ENCODE measurements at places on chromosomes 12 and 14.

DNA sequence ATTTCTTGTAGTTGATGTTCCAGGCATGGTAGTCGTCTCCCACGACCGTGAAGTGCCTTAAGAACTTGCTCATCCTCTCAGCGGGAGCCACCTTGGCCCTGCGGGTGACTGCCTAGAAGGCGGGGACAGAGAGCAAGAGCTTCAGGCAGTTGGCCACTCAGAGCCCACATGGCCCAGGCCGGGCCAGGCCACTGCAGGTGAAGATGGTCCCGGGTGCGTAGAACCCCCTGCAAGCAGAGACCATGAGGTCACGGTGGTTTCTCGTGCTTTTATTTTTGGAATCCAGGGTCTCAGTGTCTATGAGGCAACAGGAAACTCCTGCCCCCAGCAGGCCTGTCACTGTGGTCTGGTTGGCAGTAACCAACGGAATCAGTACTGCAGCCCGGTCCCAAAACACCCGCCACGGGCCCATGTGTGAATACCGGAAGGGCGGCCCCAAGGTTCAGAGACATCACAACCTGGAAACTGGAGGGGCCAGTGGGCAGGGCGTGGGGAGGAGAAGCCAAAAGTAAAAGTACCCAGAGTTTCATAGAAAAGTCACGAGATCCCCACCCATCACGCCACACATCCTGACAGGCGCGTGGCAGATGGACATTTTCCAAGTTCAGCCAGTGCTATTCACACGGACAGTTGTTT, 27.5 kb downstream of the HVCN1 start:
- H3K27ac ChIP-seq: no peak overlapping the region
- no peak overlapping the region for H3K4me3 ChIP-seq
- DNase-seq: no peak
- peaks cover 7% of the 10 kb centered on the region for H3K4me1 ChIP-seq
- peaks cover 3% of the 10 kb centered on the region for H3K27me3 ChIP-seq

DNA sequence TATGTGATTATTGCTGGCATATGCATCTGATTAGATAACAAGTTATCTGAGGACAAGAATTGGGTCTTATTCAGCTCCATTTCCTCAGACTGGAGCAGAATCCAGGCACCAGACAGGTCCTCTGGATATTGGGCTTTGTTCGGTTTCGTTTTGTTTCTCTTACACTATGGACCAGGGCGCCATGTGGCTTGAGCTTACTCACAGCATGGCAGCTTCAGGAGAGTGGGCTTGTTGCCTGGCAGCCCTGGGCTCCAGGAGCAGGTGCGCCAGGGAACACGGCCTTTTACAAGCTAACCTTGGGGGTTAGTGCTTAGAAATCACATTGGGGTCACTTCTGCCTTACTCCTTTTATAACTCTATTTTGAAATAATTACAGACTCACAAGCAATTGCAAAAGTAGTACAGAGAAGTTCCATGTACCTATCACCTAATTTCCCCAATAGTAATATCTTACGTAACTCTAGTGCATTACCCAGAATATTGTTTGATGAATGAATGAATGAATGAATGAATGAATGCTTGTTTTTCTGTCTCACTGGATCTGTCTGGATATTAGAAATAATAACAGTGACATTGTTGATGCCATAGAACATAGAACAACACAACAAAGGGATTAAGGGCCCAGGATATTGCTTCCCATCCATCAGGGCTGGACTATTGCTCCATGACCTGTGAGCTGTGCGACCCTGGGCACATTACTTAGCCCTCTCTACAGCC, 39.0 kb downstream of the CMKLR1 start:
- H3K4me1 ChIP-seq: peaks cover 38% of the 10 kb centered on the region
- no peak overlapping the region for H3K4me3 ChIP-seq
- H3K36me3 ChIP-seq: no peaks in the 10 kb centered on the region
- H3K27ac ChIP-seq: no peak overlapping the region

DNA sequence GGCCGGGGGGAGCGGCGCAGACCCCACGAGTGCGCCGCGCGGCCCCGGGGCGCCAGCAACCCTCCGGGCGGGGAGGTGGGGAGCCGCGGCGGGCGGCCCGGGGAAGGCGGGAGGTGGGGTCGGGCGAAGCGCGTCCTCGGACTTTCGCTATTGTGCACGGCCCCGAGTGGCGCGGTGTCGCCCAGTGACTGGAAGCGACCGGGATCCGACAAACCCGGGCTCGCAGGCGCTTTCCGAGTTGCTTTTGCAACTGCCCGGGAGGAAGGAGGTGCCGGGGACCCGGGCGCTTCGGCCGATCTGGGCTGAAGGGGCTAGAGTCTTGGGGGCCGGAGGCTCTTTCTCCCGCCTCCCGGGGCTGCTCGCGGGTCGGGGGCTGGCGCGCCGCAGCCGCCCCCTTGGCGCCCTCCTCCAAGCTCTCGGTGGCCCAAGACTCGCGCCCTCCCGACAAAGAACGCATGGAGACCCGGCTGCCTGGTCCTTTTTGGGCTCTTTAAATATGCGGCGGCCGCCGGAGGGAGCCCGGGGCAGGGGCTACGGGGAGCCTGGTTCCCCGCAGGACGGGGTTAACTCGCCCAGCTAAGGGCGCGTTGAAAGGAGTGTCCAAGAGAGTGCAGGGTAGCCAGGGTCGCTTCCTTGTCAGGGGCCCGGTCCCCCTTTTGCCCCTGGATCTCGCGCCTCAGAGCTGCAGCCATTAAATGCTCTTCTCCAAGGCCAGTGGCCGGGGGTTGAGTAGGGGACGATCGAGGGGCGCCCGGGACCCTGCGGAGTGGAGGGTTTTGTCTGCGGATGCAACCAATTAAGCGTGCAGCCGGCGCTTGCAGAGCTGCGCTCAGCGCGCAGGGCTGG, 1.4 kb downstream of the HMGA2 start:
- H3K4me1 ChIP-seq: peaks cover 35% of the 10 kb centered on the region
- H3K27ac ChIP-seq: no peak overlapping the region
- peak; percentile 60 for DNase-seq
- H3K4me3 ChIP-seq: peak overlapping the region; percentile 95

DNA sequence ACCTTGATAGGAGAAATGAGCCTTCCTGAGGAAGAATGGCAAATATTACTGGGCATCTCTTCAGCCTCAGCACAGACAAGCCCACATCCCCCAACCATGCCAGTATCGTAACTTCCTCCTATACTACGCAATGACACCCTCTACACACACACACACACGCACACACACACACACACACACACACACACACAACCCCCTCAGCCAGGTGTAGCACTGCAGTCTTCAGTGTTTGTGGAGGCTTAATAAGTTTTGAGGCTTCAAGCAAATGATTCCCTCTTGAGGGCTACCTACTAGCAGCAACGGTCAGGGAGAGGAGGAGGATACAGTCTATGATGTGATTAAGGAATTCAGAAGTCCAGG, 1.6 kb downstream of the DGKA start:
- H3K36me3 ChIP-seq: peaks cover 3% of the 10 kb centered on the region
- no peak overlapping the region for H3K27ac ChIP-seq
- peaks cover 39% of the 10 kb centered on the region for H3K4me1 ChIP-seq

DNA sequence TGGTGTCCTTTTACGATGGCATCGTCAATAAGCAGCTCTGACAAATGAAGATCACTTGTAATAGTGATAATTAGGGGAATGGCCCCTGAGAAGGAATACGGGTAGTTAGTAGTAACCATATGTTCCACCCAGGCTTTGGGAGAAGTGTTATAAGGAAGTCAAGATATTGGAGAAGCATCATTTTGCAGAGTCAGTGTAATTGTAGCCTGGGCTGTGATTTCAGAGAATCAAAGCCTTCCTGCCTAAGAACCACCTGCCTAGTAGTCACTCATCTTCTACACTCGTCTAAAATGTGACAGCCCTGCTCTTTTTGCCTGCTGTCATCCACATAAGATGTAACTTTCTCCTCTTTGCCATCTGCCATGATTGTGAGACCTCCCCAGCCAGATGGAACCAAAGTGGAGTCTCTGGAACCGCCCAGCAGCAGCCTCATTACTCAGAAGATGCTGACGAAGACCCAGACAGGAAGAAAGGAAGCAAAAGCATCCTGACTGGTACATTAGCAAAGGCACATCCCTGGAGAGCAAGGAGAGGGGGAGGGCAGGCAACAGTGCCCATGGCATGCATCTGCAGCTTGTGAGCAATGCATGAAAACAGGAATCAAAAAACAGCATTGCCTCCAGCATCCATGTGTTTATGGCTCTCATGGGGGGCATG, 12.6 kb upstream of the EDDM3A start:
- DNase-seq: no peak
- no peak overlapping the region for H3K27ac ChIP-seq
- H3K36me3 ChIP-seq: no peaks in the 10 kb centered on the region
- H3K4me3 ChIP-seq: no peak overlapping the region

DNA sequence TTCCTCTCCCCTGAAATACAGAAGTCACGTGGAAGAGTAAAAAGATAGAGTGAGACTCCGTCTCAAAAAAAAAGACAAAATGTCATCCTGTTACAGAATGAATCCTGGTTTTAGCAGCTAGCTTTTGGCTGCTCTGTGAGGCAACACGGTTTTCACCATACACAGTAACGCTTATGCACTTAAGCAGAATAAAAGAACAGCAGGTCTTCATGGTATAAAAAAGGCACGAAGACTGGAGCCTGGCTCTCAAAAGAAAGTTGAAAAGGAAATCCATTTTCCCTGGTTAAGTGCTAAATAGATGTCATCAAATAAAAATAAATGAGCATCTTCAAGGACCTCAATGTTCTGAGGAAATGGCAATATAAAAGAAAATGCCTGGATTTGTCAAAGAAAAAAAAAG, 444.1 kb downstream of the IPO8 start:
- H3K4me3 ChIP-seq: no peak overlapping the region
- no peak for DNase-seq
- H3K36me3 ChIP-seq: no peaks in the 10 kb centered on the region
- no peaks in the 10 kb centered on the region for H3K4me1 ChIP-seq
- no peaks in the 10 kb centered on the region for H3K27me3 ChIP-seq

DNA sequence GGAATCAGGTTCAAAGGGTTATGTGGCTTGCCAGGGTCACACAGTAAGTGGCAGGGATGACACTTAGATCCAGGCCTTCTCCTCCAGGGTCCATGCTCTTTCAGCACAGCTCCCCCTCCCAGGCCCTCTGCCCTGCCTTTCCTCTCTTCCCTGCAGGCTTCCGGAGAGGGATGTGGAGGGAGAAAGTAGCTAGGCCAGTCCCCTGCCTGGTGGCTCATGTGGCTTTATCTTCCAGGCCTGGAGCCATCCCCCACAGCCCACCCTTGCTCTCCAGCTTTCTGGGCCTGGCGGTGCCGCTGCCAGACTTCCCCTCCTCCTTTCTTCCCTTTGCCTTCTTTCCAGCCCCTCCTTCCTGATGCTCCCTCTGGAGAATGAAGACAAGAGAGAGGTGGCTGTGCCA, 1.7 kb downstream of the PSMB11 start:
- H3K36me3 ChIP-seq: peaks cover 9% of the 10 kb centered on the region
- H3K4me1 ChIP-seq: peaks cover 42% of the 10 kb centered on the region
- H3K27ac ChIP-seq: no peak overlapping the region
- DNase-seq: no peak

GRCh38 chr12:57179331-57180086, 32.1 kb upstream of the LRP1-AS start:
- DNase-seq: no peak
- H3K36me3 ChIP-seq: peaks cover 12% of the 10 kb centered on the region
- H3K27ac ChIP-seq: peak overlapping the region; percentile 83
- H3K4me1 ChIP-seq: no peaks in the 10 kb centered on the region
- no peak overlapping the region for H3K4me3 ChIP-seq

GRCh38 chr12:120678572-120678971, 8.4 kb upstream of the MLEC start:
- no peaks in the 10 kb centered on the region for H3K27me3 ChIP-seq
- H3K36me3 ChIP-seq: no peaks in the 10 kb centered on the region
- no peak overlapping the region for H3K4me3 ChIP-seq
- H3K4me1 ChIP-seq: peaks cover 4% of the 10 kb centered on the region
- no peak for DNase-seq
- no peak overlapping the region for H3K27ac ChIP-seq

DNA sequence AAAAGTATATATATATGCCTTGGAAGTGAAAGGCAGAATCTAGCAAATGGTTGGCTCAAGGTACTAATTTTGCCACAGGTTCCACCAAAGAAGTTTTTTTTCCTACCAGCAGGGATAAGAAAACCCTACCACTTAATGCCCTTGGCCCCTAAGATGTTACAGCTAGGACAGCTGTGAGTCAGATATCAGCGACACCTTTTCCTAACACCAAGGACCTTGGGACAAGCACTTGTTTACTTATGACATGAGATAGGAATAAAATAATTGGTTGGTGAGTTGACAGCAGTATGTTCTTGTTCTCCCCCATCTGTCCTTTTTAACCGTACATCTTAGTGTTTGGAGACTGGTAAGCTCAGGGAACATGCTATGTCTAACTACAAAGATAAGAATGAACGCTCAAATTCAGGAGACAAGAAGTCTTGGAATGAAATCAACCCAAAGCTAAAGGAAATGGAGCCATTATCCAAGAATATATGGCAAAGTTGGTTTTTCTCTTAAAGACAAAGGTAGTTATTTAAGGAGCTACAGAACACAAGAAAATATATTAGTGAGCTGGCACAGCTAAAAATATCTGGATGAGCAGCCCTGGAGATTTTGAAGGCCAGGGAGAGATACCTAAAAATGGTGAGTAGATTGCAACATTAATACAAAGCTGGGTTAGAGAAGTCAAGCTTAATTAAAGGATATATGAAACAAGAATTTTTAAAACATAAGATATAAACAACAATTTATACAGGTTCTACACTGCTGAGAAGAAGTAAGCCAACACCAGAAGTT, 126.8 kb downstream of the TMTC1 start:
- no peak overlapping the region for H3K4me3 ChIP-seq
- H3K27me3 ChIP-seq: no peaks in the 10 kb centered on the region
- DNase-seq: no peak
- H3K27ac ChIP-seq: no peak overlapping the region

GRCh38 chr12:111409780-111410430, 4.2 kb downstream of the SH2B3 start:
- peak overlapping the region; percentile 90 for H3K27ac ChIP-seq
- H3K4me1 ChIP-seq: peaks cover 53% of the 10 kb centered on the region
- no peak for DNase-seq
- H3K4me3 ChIP-seq: no peak overlapping the region

DNA sequence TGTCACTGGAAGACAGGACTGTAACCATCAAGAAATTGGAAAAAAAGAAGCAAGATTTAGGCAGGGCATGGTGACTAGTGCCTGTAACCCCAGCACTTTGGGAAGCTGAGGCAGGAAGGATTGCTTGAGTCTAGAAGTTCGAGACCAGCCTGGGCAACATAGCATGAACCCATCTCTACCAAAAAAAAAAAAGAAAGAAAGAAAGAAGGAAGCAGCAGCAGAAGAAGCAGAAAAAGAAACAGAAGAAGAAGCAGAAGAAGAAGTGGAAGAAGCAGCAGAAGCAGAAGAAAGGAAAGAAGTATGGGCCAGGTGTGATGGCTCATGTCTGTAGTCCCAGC, 30.5 kb upstream of the LGALS3 start:
- H3K27ac ChIP-seq: no peak overlapping the region
- DNase-seq: no peak
- H3K36me3 ChIP-seq: no peaks in the 10 kb centered on the region
- H3K4me3 ChIP-seq: no peak overlapping the region
- H3K27me3 ChIP-seq: no peaks in the 10 kb centered on the region
- H3K4me1 ChIP-seq: no peaks in the 10 kb centered on the region

- H3K4me3 ChIP-seq: no peak overlapping the region
- no peaks in the 10 kb centered on the region for H3K36me3 ChIP-seq
- H3K4me1 ChIP-seq: peaks cover 31% of the 10 kb centered on the region
- peak; percentile 51 for DNase-seq
- H3K27me3 ChIP-seq: peaks cover 15% of the 10 kb centered on the region
- no peak overlapping the region for H3K27ac ChIP-seq
Measured at GRCh38 chr14:77026930-77027537, 1.5 kb downstream of the IRF2BPL start.

GRCh38 chr12:84757978-84758377, 154.6 kb downstream of the SLC6A15 start:
- H3K27ac ChIP-seq: no peak overlapping the region
- peaks cover 5% of the 10 kb centered on the region for H3K4me1 ChIP-seq
- no peak overlapping the region for H3K4me3 ChIP-seq
- DNase-seq: no peak
- no peaks in the 10 kb centered on the region for H3K27me3 ChIP-seq
